NCI-H510A (cell line): ENCODE measurements at places on chromosomes 5 and 9.

GRCh38 chr5:44382894-44383293 is 6.3 kb downstream of the FGF10 start:
- no peak for DNase-seq

DNA sequence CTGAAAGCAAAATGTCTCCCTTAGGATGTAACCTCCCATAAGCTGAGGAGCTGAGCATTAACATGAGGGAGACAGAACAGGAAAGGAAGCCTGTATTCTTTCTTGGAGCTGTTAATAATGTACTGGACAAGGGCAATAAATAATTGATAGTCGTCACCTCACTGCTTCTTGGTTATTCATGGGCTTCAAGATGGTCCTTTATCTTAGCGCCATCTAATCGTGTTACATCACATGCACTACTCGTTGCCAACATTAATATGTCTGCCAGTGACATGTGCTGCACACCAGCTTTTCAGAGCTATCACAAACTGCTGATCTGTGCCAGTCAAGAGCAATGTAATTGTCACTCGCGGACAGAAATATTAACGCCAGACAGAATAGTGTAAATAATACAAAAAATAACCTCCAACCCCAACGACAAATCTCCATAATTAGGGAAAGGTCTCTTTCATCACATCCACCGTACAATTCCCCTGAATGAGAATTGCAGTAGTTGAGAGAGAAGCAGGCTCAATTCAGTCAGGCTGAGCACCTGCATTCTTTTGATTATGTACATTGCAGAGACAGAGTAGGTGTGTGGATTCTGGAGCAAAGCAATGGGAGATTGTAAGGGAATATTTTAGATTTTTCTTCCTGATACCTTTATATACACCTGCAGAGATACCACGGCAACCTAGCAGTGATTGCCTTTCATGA is 267.1 kb downstream of the SPATA31D1 start:
- DNase-seq: no peak

- DNase-seq: no peak
These were observed 1.9 kb downstream of the MLANA start for GRCh38 chr9:5892456-5893133.

DNA sequence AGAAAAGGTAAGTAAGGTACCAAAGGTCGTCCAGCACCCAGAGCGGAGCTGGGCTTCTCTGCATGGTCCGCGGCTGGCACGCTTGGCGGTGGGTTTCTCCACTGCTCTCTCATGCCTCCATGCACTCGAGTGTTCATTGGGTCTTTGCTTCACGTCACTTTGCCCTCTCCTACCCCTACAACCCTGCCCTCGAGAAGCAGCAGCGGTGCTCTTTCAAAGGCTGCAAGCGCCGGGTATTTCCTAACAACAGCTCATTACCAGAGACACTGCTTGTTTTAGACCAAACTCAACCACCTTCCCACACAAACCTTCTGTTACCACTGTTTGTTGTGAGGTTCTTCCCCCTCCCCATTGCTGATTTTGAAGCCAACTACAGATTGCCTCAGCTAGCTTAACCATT is 21.5 kb upstream of the ZBTB34 start:
- DNase-seq: no peak

DNA sequence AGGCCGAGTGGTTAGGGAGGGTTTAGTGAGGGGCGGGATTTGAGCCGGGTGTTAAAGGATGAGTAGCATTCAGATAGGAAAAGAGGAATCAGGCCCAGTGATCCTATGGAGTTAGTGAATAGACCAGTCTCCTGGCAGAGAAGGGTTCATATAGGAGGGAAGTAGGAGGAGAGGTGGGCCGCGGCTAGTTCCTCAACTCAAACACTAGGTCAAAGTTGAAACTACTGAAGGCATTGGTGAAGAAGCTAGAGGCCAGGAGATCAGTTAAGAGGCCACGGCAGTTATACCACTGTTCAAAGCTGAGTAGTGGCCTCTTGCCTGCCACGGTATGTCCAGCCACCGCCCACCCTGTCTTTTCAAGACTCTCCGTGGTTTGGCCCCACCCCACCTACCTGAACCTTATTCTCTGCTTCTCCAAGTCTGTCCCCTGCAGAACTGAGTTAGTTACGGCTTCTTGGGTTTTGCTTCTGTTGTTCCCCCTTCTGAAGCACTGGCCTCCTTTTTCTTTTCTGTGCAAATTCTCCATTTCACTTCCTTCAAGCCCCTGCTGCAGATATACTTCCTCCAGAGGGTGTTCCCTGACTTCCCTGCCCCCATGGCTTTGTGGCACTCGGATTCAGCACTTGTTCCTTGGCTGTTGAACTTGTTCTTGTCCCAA is 1.8 kb downstream of the ZBTB34 start:
- DNase-seq: no peak
